ENCODE measurements at places on chromosomes 1 and 21. TPM values are rescaled to one million over a fixed set of nuclear protein-coding genes. Genes with fewer than 3 reads are reported as not detected.

TCHH gene
- 0.14 TPM for total RNA-seq

RFX5 gene
- 37.7 TPM for total RNA-seq

TAS1R1 gene
- not detected for total RNA-seq

KCNE2 gene
- total RNA-seq = not detected

MYOM3 gene
- total RNA-seq = 0.85 TPM

VTCN1 gene
- 12.9 TPM for total RNA-seq

PGBD5 gene
- total RNA-seq = 0.68 TPM

PPIAL4G gene
- not detected for total RNA-seq

B3GALT6 gene
- total RNA-seq = 25.6 TPM

RNU1-3 gene
- total RNA-seq = under 0.01 TPM

ELF3 gene
- total RNA-seq = 23.2 TPM

HES5 gene
- total RNA-seq = 0.28 TPM

FAM89A gene
- total RNA-seq = 2.4 TPM

FAM72D gene
- not detected for total RNA-seq

AIM2 gene
- not detected for total RNA-seq

GUCA2A gene
- total RNA-seq = not detected

ALX3 gene
- not detected for total RNA-seq

TACSTD2 gene
- 178 TPM for total RNA-seq

S100A10 gene
- total RNA-seq = 115 TPM

PRELP gene
- total RNA-seq = not detected

SPRR2E gene
- total RNA-seq = 21.5 TPM

PLPP3 gene
- total RNA-seq = 11.0 TPM

OR2G6 gene
- total RNA-seq = not detected

KCNA3 gene
- total RNA-seq = not detected

ZFP69B gene
- 4.4 TPM for total RNA-seq

TSPAN1 gene
- 28.4 TPM for total RNA-seq

LCE2C gene
- total RNA-seq = not detected

RYR2 gene
- not detected for total RNA-seq

OR2L5 gene
- not detected for total RNA-seq

CORT gene
- total RNA-seq = 0.14 TPM

DNAJC11 gene
- total RNA-seq = 24.9 TPM

SYT14 gene
- 0.14 TPM for total RNA-seq

PGLYRP3 gene
- 4.7 TPM for total RNA-seq

KCND3 gene
- total RNA-seq = 0.36 TPM

SH3D21 gene
- 1.9 TPM for total RNA-seq

Measured in nasal cavity respiratory epithelium epithelial cell of viscerocranial mucosa (primary cell).